Dermis blood vessel endothelial cell (primary cell): ENCODE measurements at places on chromosomes 1 and 21. TPM values are rescaled to one million over a fixed set of nuclear protein-coding genes. Genes with fewer than 3 reads are reported as not detected.

DNA sequence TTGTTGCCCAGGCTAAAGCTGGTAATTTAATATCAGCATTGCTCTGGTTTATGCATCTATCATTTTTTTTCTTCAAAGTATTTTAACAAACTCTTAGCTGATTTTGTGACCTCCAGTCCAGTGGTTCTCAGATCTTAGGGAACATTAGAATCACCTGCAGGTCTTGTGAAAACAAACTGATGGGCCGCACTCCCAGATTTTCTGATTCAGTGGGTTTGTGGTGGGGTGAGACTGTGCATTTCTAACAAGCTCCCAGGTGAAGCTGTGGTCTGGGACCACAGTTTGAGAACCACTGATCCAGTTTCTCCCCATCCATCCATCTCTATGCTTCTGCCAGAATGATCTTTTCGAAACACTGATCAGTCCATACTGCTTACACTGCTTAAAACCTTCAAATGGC lies 305.7 kb upstream of the USP24 start:
- no peak for DNase-seq

OPTC gene
- total RNA-seq, result not detected in 2 replicates

CCDC17 gene
- 1.2 and 1.6 TPM in 2 replicates for total RNA-seq

- no peak for DNase-seq
Measured at GRCh38 chr21:44492567-44493385, 37.5 kb downstream of the LRRC3 start.

AGT gene
- under 0.01 TPM in 1 of 2 replicates, not detected in the other for total RNA-seq

RHBG gene
- total RNA-seq, result not detected in 2 replicates

DNA sequence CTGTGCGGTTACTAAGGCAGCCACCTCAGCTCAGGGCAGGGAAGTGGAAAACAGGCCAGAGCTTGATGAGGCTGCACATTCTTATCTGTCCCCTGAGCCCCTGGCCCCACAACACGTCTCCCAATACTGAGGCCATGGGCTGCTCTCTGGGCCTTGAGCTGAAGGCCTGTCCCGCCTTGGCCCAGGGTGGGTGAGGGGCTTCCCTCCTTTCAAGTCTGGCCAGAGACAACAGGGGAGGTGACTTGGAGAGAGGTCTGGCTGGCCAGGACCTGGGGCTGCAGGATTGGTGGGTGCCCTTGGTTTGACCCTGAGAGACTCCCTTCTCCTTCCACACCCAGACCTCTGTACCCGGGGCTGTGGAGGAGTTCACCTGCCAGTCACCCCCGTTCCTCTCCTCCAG lies 563.8 kb downstream of the PTPRU start:
- DNase-seq, result no peak

CRABP2 gene
- total RNA-seq, result 0.34 TPM in 1 of 2 replicates, not detected in the other

GRCh38 chr1:54798206-54798605 lies 2.9 kb downstream of the TTC22 start:
- DNase-seq, result no peak

GRCh38 chr1:171711643-171712042 lies 30.2 kb downstream of the VAMP4 start:
- no peak for DNase-seq

- no peak for DNase-seq
Measured at GRCh38 chr1:14698314-14698713, 99.8 kb downstream of the KAZN start.

DNA sequence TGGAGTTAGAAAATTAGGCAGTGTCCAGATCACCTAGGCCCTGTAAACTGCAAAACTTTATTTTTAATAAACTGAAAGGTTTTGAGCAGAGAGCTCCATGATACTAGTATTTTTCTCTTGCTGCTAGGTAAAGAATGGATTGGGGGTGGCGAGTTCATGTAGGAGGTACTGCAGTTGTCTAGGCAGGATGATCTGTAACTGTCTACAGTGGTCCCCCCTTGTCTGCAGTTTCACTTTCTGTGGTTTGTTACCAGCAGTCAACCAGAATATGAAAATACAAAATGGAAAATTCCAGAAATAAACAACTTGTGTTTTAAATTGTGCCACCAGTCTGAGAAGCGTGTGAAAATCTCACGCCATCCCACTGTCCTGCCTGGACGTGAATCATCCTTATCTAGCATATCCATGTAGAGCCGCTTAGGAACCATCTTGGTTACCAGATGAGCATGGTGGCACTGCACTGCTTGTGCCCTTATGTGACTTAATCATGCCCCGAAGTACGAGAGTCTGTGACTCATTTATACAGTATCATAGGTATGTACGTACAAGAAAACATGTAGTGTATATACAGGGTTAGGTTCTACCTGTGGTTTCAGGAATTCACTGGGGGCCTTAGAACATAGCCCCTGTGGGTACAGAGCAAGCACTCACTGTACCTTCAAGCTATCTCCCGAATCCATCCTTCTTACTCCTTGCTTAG lies 94.2 kb downstream of the AHCTF1 start:
- DNase-seq, result no peak

SPATA21 gene
- total RNA-seq, result under 0.01 TPM in 1 of 2 replicates, not detected in the other

GRCh38 chr1:58768971-58769808 lies 14.7 kb downstream of the JUN start:
- peak; percentile 87 for DNase-seq

TTC39A gene
- total RNA-seq, result 2.9 and 4.1 TPM in 2 replicates
